ENCODE measurements at places on chromosomes 6 and 20.

GRCh38 chr6:165090242-165090641 lies 219.2 kb downstream of the C6orf118 start:
- no peak for DNase-seq

DNA sequence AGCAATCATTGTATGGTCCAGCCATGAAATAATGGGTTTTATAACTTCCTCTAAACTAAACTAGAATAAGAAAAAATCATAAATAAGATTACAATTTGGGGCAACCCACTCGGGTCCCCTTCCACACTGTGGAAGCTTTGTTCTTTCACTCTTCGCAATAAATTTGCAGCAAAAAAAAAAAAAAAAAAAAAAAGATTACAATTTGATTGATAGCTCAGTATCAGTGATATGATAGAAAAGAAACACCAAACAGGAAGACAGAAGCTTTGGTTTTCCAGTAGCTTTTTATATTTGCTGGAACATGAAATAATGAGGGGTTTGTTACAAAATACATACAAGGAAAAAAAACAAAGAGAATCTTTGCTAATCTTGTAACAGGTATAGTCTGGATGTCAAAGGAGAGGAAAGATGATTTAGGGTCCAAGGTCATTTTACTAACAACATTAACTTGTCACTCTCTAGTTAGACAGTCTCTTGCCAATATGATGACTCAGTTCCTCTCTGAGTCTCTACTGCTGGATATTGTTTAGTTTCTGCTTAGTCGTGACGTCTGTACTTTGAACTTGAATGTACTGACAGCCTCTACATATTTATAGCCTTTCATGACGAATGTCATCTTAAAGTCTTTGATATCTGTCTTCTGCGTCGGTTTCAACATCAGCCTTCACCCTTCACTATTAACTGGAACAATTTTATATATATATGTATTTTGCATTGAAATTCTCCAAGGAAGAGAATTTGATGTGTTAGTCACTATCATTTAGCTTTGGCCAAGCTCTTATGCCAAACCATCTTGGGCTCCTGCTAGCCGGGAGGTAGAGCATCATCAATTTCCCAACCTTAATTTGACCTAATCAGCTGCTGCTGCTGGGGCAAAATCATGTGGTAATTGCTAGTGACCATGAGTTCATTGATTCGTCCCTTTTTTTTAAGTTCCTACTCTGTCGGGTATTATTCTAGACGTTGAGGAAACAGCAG lies 213.1 kb upstream of the STXBP5 start:
- no peak for DNase-seq

- no peak for DNase-seq
Observed at GRCh38 chr6:49003348-49003747, 459.7 kb downstream of the MMUT start.

DNA sequence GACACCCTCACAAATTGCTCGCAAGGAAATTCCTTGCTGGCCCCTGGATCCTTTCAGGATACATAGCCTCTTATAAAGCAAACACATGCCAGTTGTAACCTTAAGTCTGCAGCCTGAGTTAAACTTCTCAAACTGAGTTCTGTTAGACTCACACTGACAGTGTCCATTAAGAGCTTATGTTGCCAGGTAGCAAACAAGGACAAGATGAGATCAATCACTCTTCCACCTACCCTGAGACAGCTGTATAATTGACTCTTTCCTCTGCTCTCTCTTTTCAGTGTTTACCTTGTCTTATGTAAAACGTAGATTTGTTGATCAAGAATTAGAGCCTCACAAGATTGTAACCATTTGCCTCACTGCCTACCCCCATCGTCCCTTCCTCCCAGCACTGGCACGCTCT lies 359.8 kb downstream of the EPM2A start:
- no peak for DNase-seq

GRCh38 chr6:73452107-73452461 lies at the start of gene CGAS:
CGAS (minus strand) TSS chr6:73452297; CDS start chr6:73452181, 116 bp downstream.
- no peak for DNase-seq

GRCh38 chr6:18269253-18269652 lies 4.9 kb upstream of the DEK start:
- DNase-seq, result no peak

GRCh38 chr6:98980819-98981218 lies 33.1 kb upstream of the FBXL4 start:
- no peak for DNase-seq

- no peak for DNase-seq
Observed at GRCh38 chr6:93964321-93964720, 545.0 kb upstream of the EPHA7 start.

DNA sequence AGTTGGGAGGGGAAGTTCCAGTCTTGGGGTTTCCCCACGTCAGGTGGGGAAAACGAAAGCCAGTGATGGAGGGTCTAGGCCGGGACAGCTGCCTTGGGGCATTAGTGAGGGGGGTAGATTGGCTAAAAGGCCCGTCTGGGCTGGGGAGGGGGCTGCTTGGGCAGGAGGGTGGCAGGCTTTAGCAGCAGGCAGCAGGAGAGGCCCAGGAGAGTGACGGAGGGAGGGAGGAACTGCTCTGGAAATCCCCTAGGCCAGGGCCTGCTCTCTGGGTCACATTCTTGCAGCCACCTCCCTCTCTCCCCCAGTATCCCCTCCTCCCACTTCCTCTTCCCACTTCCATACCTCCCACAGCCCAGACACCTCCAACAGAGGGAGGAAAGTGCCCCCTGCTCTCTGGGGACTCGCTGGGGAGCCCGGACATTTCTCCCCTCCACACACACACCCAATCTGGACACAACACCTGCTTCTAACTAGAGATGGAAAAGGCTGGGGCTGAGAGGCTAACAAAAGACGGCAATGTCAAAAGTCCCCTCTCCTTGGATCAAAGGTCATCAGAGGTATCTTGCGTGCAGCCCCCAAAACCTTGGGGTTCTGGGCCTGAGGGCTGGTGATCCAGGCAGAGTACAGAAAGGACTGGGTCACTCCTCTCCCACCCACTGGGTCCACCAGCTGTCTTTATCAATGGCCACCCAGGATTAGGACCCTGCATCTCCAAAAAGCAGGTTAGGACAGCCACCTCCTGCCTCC lies 1.8 kb downstream of the NFKBIE start:
- DNase-seq, result no peak

GRCh38 chr6:142943711-142944123 lies 1.3 kb downstream of the HIVEP2 start:
- no peak for DNase-seq

DNA sequence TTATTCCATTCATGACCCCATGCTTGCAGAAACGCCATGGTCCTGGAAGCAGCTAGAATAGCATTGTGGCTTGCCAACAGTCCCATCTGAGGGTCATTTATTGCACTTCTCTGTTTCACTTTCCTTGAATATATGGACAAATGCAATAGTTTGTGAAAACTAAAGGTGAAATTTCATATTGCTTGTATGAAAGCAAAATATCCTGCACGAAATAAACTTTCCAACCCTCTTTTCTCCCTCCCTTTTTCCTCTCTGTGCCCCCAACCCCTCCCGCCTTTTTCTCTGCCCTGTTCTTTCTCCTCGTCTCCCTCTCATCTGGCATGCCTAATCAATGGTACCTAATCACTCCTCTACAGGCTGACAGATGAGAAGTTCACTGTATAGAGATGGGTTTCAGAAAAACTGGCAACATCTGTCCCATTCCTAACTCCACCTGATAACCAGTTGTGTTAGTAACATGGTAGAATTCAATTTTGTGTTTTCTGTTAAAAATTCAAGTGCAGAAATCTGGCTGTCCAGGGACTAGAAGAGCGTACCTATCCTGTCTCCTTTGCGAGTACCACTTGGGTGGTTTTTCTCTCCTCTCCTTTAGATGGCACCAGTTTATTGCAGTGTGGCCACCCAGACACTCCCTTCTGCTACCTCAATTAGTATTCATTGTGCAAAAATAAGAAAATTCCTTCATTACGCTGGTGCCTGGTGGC lies 198.6 kb downstream of the FOXA2 start:
- DNase-seq, result peak; percentile 28

GRCh38 chr20:32487381-32487780 lies 97.8 kb downstream of the NOL4L start:
- no peak for DNase-seq

- DNase-seq, result peak; percentile 85
Observed at GRCh38 chr6:150395388-150396009, 26.7 kb downstream of the IYD start.

- no peak for DNase-seq
Observed at GRCh38 chr6:41352907-41353306, 17.5 kb downstream of the NCR2 start.

DNA sequence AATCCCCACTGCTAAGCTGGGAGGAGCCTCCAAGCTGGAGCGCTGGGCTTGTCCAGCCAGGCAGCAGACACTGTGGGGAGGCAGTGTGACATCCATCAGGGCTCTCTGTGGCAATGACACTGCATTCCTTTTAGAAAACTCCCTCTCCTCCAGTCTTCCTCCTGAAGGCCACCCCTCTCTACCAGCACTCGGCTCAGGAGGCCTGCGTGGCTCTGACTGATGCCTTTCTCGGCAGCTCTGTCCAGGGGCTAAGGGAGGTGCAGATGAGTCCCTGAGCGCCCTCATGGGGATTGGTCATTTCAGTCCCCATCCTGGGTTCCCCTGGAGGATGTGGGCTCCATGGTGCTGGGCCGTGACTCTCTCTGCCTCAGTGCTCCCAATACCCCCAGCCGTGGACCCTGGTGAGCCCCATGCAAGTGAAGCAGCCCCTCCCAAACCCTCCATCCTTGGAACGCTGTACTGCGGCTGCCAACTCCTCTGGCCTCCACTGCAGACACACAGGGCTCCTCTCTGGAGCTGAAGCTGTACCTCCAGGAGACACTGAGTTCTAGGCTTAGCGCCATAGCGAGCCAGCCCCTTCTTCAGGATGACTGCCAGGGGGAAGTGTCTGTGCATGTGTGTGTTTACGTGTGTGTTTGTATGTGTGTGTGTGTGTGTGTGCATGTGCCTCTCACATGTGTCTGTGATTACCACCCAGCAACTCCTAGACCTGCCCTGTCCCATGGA lies 209.6 kb downstream of the ERMARD start:
- no peak for DNase-seq

DNA sequence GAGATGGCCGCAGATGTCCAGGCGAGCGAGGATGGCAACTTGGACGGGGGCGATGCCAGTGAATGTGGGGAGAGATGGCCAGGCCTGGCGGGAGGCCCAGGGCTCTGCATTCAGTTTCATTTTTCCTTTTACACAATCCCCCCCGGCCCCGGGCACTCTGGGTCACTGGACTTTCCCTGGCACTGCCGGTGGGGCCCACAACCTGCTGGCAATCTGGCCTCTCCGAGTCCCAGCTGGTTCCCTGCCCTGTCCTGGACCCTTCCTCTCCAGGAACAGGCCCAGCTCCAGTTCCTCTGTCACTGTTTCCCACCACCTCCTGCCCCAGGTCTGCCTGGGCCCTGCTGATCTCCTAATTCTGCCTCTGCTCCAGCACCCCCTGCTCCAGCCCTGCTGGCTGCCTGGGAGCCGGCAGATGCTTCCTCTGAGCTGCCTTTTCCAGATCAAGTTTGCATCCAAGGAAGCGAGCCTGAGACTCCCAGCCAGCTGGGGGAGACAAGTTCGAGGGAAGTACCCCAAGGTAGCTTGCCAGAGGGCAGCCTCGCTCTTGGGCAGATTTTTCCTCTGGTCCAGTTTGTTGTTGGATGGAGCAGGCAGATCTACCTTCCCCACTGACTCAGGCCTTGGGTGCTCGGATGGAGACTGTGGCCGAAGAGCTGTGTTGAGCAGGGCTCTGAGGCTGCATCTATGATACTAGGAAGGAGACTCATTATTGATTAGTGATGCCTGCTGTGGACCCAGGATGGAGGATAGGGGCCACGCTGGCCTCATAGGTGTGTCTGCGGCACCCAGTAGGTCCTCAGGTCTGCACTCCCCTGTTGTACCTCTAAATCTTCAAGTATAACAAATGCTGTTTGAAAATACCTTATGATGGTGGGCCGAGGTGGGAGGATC lies 83.2 kb downstream of the CEBPB start:
- no peak for DNase-seq

- DNase-seq, result peak; percentile 79
Observed at GRCh38 chr6:151044465-151045441, 179.3 kb downstream of the MTHFD1L start.

DNA sequence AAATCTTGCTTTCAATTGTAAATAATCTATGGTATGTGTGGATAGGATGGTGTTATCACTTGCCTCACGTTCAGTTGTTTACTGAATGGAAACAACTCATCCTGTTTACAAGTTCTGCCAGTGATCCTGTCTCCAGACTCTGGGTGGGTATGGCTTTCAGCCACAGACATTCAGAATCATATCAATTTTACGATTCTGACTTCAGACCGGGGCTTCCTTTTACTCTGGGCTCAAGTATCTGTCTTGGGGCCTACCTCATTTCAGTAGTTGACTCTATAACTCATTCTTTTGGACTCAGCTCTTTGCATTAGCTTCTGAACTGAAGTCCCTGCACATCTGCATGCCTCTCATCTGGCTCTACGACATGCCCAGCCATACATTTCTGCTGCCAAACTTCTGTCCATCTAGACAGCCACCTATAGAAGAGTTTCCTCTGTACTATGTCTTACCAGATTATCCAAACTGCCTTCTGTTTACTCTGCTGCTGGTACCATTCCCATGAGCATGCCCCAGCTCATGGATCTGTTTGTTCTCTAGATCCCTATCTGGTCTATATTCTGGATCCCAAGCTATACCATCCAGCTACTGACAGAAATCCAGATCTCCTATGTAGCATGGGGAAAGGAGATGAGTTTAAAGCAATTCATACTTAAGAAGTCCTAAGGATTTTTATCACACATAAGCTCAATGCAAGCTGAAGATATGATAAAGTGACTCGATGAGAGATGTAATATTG lies 34.3 kb downstream of the FYN start:
- DNase-seq, result no peak

DNA sequence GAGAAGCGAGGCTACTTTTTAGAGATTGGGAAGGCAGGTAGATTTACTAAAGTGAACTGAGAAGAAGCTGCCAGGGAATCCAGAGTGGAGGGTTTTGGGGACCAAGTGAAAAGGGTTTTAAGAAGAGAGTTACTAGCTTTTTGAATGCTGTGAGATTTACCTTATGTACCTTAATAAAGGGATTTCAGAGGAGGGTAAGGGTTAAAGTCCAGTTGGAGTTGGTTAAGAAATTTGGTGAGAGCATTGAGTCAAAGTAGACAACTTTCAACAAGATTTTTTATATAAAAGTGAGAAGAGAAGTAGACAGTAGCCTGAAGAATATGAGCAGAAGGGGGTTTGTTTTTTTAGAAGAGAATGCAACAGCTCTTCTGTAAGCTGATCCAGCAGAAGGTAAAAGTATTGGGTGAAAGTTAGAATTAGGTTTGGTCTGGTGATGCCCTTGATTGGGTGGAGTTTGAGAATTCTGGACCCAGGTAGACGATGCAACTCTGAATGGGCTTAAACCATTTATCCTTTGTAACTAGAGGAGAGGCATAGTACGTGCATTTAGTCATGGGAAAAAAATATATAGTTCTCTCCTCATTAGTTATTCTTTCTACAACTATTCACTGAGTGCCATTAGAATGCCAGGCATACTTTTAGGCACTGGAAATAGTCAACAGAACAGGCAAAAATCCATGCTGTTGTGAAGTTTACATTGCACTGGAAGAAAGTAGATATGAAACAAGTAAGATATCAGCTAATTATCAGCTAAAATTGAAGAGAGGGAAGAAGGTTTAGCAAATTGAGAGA lies 44.8 kb downstream of the ATRN start:
- no peak for DNase-seq

GRCh38 chr20:52565614-52566013 lies 374.0 kb upstream of the ZFP64 start:
- DNase-seq, result no peak
